AG04449 (cell line): ENCODE measurements at places on chromosomes 4 and X.

DNA sequence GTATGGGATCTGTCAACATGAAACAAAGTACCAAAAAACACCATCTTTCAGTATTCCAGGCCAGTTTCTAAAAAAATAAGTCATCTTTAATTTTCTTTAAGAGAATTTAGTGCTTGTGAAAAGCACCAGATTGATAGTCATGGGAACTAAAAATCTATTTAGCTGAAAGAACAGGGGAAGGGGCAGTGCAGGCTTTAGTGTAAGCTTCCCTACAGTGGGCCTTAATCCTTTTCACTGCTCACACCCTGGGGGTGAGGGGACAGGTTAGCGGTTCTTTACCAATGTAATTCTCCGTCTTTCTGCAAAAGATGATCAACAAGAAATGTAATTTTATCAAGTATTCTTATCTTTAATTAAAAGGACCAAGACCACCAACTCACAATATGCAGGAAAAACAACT, 47.1 kb downstream of the CHIC2 start:
- DNase-seq, result no peak

GRCh38 chrX:45750639-45751038, 550.0 kb upstream of the DIPK2B start:
- DNase-seq, result no peak

DNA sequence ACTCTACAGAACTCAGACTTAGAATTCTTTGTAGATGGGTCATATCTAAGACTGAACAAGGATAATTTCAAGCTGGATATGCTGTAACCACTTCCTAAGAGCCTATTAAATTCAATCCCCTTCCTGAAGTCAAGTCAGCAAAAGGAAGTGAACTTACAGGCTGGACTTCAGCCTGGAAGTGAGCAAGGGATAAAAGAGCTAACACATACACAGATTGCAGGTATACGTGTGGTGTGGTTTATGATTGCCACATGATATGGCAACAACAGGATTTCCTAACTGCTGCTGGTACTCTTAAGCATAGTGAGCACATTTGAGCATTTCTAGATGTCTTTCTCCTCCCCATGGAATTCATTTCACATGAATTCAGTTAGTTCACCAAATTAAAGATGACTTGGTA, 38.2 kb upstream of the UXT start:
- no peak for DNase-seq

DNA sequence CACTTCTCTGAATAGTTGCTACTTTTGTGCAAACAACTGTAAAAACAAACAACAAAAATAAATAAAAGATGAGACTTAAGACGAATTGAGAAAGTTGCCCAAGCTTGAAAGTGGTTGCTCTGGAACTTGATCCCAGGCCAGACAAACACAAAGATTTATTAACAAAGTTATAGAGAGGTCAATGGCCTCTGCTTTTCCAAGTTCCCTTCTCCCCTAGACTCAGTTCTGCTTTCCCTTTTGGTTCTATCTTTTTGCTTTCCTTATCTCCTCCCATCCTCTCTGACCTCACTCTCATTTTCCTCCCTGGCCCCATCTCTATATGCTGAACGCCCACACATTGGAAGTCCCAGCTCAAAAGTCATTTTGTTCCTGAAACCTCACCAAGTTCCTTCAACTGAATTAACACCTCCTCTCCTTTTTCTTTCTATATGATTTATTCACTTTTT, 82.7 kb downstream of the MXRA5 start:
- DNase-seq, result no peak

DNA sequence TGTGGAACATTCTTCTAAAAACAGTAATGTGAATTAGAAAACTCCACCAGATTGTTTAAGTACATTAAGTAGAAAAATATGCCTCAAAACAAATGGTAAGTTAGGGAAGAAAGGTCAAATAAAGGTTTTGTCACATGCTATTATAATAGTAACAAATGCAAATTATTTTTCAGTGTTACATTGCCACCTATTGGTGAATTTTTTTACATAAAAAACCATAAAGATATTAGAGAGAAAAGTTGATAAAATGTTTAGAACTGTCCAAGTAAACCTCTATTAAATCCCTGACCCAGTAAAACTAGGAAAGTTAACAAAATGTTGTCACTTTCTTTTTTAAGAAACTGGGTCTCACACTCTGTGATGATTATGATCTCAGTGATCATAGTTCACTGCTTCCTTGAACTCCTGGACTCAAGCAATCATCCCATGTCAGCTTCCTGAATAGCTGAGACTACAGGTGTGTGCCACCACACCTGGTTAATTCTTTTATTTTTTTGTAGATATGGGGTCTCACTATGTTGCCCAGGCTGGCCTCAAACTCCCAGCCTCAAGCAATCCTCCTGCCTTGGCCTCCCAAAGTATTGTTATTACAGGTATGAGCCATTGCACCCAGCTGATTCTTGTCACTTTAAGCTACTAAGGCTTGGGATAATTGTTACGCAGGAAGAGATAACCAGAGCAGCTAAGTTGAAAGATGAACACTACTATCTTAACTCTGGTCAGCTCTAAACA, 157.6 kb downstream of the ATRX start:
- DNase-seq, result no peak

DNA sequence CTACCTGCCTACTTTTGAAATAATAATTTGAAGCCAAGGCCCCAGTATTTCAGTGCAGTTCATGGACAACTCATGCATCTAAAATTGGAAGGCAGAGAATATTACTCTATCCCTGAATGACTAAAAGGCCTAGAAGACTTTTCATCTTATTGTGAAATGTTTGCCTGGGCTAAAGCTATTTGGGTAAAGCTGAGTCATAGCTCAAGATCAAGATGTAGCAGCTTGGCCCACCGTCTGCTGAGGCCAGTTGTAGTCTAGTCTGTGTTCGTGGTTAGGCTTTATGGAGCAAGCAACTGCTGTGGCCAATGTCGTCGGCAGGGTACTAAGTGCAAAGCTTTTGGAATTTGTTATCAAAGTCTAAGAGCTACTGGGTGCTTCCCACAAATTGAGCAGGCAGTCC, 929.1 kb downstream of the RAB28 start:
- DNase-seq, result no peak

DNA sequence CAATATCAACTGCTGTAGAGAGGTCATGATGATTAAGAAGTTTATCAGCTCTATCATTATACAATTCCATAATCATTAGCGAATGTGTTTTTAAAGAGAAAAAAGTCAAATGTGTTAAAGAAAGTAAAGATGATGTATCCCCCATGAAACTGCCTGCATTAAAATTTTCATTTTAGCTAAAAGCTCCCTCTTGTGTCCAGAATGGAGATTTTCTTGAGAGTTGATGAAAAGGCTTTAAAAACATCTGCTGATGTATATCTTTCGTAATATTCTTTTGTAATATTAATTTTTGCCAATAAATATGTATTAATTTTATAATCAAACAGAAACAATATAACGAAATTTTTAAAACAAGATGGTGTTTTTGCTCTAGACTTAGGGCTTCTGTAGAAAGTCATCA, 52.1 kb upstream of the LHFPL1 start:
- no peak for DNase-seq

- DNase-seq, result no peak
Measured at GRCh38 chr4:185311113-185311888, 84.4 kb downstream of the LRP2BP start.

DNA sequence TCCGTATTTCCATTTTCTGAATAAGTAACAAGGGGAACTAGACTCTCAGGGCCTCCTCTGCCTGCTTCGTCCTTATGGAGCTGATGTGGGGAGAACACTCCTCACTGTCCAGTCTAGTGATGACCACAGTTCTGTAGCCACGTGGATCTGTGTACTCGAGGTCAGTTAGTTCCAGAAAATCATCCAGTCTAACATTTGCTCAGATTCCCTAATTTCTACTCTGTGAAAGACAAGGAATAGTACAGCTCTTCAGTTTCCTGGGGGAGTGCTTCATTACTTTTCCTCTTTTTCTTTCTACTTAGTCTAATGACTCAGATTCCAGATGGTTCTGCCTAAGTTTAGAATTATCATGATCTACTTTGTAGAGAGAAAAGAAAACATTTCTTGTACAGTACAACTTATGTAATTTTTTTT, 82.6 kb downstream of the SORBS2 start:
- DNase-seq, result no peak

DNA sequence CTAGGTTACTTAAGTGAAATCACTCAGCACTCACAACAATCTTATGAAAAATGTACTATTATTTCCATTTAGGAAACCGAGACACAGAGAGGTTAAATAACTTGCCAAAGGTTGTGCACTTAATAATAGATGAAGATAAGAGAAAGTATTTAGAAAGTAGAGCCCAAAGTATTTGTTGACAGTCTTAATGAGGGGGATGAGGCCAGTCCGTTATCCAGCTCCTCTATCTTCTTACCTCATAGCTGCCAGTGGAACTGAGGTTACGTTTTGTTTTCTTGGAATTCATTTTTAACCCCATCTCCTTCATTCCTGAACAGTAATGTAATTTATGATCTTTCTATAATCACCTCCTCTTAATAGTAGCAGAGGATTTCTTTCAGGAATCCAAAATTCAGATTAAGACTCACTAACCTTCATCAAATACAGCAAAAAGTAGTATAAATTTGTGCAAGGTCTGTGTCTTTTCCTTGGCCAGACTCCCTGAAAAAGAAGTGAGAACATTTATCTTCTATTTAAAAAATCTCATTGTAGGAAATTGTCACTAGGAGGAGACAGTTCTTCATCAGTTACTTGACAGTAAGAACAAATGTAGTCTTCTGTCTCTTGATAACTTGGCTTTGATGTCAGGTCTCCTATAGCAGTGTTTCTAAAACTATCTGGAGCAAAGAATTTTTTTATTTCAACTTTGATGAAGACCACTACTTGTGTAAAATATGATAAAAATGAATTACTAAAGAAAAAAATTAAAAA, 35.5 kb downstream of the F8 start:
- DNase-seq, result no peak

DNA sequence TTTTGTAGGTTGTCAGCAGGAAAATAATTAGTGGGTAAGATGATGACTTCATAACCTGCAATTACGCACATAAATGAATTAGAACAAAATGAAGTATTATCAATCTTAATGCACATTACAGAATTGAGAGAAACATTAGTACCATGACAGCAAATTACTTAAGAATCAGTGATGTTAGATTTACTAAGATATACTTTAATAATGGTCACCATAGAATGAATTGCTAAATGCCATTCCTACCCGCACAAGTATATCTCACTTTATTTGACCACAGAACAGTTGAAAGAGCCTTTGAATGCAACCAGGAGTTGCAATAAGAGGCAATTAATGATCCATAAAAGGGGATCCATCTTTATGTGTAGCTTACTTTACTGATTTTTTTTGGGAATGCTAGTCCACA, 816.4 kb upstream of the AGA start:
- DNase-seq, result no peak

GRCh38 chrX:64204701-64205440, 637 bp downstream of the AMER1 start:
- no peak for DNase-seq

DNA sequence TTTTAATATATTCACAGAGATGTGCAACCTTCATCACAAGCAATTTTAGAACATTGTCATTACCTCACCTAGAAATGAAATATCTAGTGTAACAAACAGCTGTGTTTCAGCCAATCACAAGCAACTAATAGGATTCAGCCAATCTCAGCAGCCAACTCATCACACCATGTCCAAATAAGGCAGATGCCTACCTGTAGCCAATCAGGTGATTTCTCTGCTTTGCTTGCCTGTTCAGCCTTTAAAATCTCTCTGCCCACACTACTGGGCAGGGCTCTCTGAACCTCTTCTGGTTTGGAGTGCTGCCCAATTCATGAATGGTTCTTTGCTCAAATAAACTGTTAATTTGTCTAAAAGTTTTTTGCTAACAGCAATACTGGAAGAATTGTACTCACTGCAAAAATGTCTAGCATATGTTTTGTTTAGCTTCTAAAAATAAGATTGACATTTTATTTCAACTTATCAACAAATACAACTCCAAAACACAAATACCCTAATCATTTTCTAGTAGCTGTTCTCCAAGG, 52.4 kb upstream of the IGFBP7 start:
- no peak for DNase-seq

DNA sequence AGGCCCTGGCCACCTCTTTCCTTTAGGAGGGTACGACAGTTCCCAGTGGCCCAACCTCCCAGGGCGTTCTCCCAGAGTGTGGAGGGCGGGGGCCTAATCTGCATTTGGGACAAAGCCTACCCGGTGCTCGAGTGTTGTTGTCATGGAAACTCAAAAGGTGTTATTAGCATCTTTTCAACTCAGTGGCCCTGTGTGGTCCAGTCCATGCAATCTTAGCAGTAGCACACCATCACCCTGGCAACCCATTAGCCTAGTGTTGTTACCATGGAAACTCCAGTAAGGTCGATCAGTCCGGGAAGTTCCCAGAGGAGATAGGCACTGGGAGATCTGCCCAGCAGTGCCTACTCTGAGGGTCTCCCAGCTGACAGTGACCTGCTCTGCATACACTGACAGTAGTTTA, 20.2 kb downstream of the APLN start:
- DNase-seq, result no peak

- DNase-seq, result no peak
Measured at GRCh38 chrX:140713174-140713539, 3.6 kb downstream of the LINC00632 start.

- no peak for DNase-seq
Measured at GRCh38 chr4:28073860-28074555, 1213.4 kb downstream of the STIM2 start.

DNA sequence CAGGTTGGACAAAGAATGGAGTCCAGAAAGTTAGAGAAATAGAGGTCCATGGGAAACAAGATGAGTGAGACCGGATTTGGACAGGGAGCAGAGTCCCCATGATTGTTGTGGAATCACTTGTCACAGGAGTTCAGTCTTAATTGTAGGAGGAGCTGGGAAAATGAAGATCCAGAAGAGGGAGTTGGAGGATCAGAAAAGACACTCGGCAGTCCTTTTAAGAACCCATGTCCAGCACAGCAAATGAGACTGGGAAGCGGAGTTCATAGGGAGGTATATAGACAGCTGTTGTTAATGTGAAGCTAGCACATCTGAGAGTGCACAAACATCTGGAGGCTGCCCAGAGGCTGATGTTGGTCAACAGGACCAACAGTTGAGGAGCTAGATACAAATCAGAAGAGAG, 111.4 kb upstream of the RXFP1 start:
- no peak for DNase-seq

DNA sequence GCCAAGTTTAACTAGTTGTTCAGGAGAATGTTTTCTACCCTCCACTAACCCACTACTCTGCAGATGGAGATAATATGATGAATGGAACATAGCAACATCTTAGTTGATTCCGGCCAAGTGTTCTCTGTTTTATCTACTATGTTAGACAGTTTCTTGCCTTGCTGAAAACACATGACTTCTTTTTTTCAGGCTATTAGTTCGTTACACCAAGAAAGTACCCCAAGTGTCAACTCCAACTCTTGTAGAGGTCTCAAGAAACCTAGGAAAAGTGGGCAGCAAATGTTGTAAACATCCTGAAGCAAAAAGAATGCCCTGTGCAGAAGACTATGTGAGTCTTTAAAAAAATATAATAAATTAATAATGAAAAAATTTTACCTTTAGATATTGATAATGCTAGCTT, 13.3 kb downstream of the ALB start:
- DNase-seq, result no peak

- no peak for DNase-seq
Measured at GRCh38 chrX:68498508-68499379, at the start of gene YIPF6. TSS of gene YIPF6 (plus strand) at chrX:68499051. CDS start at chrX:68499067, 16 bp downstream.

GRCh38 chr4:142030010-142030409, 393.6 kb downstream of the IL15 start:
- no peak for DNase-seq
